SJSA1 (cell line): ENCODE measurements at places on chromosomes 16 and 17. TPM values are rescaled to one million over a fixed set of nuclear protein-coding genes. Genes with fewer than 3 reads are reported as not detected.

APOH gene
- not detected in 2 replicates for total RNA-seq

STAC2 gene
- total RNA-seq: not detected in 2 replicates

ALOX15 gene
- total RNA-seq: not detected in 2 replicates

TP53TG3F gene
- total RNA-seq: not detected in 2 replicates

CFAP119 gene
- 1.1 and 9.5 TPM in 2 replicates for total RNA-seq

NUFIP2 gene
- total RNA-seq: 28.8 and 36.2 TPM in 2 replicates

FBXO39 gene
- total RNA-seq: 0.87 TPM in 1 of 2 replicates, not detected in the other

KRTAP3-1 gene
- total RNA-seq: not detected in 2 replicates

PHOSPHO1 gene
- 0.39 TPM in 1 of 2 replicates, not detected in the other for total RNA-seq

HERPUD1 gene
- 14.0 and 42.4 TPM in 2 replicates for total RNA-seq

PIEZO1 gene
- total RNA-seq: 142 and 181 TPM in 2 replicates

ITGAL gene
- not detected in 2 replicates for total RNA-seq

SHISA9 gene
- total RNA-seq: 0.03 TPM in 1 of 2 replicates, not detected in the other

MYBBP1A gene
- total RNA-seq: 43.4 and 46.6 TPM in 2 replicates

SLC5A10 gene
- total RNA-seq: 0.13 TPM in 1 of 2 replicates, not detected in the other

ZSCAN10 gene
- total RNA-seq: not detected in 2 replicates

MYH8 gene
- total RNA-seq: 0.03 TPM in 1 of 2 replicates, not detected in the other

PSMC5 gene
- total RNA-seq: 54.4 and 63.7 TPM in 2 replicates

KRTAP4-9 gene
- total RNA-seq: not detected in 2 replicates

PRSS33 gene
- total RNA-seq: not detected in 2 replicates

HOXB6 gene
- 4.8 and 7.1 TPM in 2 replicates for total RNA-seq

CCL1 gene
- not detected in 2 replicates for total RNA-seq

NT5M gene
- total RNA-seq: 0.69 and 0.87 TPM in 2 replicates

AHSP gene
- total RNA-seq: not detected in 2 replicates

FBXW10 gene
- total RNA-seq: 0.05 TPM in 1 of 2 replicates, not detected in the other

CASKIN2 gene
- 14.2 and 19.7 TPM in 2 replicates for total RNA-seq

CNTNAP1 gene
- total RNA-seq: 0.34 and 1.1 TPM in 2 replicates
